Stimulated activated CD8-positive, alpha-beta memory T cell treated with anti-CD3 and anti-CD28 coated beads, Interleukin-7, amount 100 ng/mL, for 24 hours (primary cell): ENCODE measurements at places on chromosomes 7 and 10.

DNA sequence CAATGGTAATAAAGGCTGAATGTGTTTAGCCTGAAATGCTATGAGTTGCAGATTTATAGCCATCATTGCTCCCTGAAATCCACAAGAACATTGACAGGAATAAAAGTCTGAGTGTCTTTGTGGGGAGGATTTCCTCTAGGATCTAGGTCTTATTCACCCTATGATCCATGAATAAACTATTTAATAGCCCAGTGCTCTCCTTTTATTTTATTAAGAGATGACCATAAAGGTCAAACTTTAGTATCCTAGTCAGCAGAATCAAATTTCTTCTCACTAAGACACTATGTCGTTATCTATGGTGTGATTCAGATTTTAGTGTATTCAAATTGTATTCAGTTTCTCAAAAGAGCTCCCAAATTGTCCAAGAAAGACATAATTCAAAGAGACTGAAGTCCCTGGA is 67.8 kb upstream of the AKR1E2 start:
- no peak for DNase-seq

- peak; percentile 78 for DNase-seq
Measured at GRCh38 chr7:100563809-100564400, 9.8 kb downstream of the SAP25 start.

DNA sequence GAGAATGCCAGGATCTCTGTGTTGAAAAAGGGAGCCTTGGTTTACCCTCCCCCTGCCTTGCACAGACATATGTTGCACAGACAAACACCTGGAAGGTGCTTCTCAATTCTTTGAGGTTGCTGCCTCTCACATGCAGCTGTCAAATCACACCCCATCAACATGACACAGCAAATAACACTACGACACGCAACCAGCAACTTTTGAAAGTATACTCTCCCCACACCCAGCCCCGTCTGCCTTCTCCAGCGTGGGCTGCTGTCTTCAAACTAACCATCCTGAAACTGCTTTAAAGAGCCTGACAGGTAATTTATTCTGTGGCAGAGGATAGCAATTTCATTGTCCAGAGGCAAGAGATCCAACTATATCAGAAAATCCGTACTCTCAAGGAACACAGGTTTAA is 136.1 kb downstream of the PLXNA4 start:
- no peak for DNase-seq

GRCh38 chr10:73167783-73168464 is at the start of the genes ECD and FAM149B1:
Gene ECD, minus strand, starts transcription at chr10:73168008. Its CDS starts 4,071 bp downstream, at chr10:73163937.
Gene FAM149B1, plus strand, starts transcription at chr10:73168119. Its CDS starts 221 bp downstream, at chr10:73168340.
- peak; percentile 87 for DNase-seq

DNA sequence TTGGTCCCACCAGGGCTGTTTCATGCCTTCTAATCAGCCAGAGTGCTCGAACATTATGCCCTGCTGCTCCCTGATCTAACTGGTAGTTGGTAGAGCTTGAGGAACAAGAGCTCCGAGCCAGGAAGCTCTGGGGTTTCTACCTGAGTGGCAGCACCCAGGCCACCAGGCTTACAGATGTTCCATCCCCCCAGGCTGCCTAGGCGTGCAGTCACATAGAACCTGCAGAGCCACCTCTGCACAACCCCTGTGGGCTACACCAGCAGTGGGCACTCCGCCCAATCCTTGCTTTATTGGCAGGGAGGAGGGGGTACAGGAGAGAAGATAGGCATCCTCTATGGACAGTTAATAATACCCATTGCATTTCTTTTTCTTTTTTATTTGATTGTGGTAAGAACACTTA is 21.8 kb downstream of the MAP3K8 start:
- no peak for DNase-seq

GRCh38 chr10:73967022-73967429 is 30.9 kb upstream of the VCL start:
- DNase-seq = no peak

DNA sequence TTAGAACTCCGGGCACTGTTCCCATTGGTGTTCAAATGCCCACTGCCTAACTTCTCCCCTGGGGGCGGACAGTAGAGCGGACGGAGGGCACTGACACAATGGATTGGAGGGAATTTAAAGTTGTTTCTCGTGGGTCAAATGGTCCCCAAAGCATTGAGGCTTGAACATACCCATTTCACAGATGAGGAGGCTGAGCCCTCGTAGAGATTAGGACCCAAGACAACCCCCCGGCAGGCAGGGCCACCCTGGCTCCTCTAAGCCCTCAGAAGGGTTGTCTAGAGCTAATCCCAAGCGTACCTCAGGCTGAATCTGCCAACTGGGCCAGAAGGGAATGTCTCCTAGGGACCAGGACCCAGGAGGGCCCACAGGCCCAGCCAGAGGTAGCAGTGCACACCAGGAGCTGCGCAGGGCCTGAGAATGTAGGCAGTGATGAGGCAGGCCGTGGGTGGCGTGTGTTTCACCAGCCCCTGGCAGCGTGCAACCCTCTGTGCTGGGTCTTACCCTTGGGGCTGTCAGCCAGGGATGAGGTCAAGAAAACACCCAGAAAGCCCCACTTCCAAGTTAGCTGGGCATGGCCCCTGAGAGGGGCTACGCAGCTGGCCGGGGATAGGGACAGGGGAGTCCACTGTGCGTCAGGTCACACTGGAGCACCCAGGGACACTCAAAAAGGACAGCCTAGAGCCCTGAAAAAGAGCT is 5.8 kb downstream of the AIFM2 start:
- DNase-seq = no peak

- no peak for DNase-seq
Measured at GRCh38 chr7:135717693-135718092, 10.3 kb downstream of the SLC13A4 start.

GRCh38 chr10:86168256-86168655 is 198.3 kb downstream of the GRID1 start:
- no peak for DNase-seq

DNA sequence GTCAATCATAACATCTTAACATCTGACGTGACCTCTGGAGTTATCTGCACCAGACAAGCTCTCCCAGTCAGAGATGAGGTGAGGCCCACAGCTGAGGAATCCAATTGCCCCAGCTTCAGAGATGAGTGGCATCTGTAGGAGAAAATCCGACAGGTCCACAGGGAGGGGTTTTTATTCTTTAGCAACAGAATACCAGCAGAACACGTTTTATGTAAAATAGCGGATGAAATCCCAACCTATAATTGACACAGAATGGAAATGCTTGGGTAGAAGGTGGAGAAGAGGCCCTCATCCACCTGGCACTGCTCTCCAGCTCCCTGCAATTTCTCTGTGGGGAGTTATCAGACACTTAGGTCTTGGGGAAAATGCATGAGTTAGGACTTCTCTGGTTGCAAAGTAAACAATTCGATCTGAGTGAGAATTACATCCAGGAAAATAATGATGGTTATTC is 144.2 kb upstream of the NRP1 start:
- no peak for DNase-seq

DNA sequence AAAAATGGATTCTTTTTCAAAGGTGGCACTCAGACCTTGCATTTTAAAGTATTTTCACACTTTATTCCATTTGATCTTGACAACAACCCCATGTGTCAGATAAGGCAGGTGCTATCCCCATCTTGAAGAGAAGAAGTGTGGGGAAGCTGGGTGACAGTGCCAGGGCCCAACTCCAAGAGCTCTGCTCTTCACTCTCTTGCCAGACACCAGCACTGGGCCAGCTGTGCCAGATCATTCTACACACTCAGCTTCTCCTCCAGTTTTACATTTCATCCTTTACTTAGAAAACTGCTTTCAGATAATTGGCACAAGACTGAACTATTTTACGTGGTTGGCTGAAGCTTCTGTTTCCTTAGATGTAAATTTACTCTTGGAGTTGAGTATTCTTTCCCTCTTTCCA is 64.4 kb downstream of the ENO4 start:
- no peak for DNase-seq

GRCh38 chr10:11949152-11949551 is 93.5 kb downstream of the UPF2 start:
- no peak for DNase-seq

DNA sequence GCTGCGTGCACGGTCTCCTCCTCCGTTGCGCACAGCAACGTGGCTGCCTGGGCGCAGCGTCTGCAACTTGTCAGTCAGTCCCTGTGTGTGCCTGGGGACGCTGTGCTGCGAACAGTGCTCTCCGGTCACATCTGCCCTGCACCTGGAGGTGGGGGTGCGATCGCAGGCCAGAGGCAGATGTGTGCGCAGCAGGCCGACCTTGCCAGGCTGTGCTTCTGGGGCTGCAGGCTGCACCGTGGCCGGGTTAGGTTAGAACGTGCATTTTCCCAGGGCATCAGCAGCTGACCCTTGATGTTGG is 8.2 kb upstream of the GET4 start:
- DNase-seq = no peak

DNA sequence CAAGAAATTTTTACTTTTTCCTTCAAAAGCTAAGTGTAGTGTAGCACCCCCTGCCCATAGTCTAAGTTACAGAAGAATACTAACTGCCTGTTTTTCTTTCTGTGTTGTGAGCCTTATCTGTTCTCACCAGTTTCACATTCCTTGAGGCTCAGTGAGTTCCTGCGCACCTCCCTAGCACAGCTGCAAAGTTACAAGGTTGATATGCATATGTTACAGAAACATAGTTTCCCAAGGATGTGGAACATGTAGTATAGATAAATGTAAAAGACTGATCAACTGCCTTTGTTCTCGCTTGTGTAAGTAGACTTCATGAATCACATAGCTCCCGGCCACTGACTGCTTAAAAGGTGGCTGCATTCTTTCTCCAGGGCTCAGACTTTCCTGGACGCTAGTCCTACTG is 6.7 kb upstream of the ZNF33B start:
- DNase-seq = no peak

GRCh38 chr10:90675621-90676020 is 182.2 kb downstream of the HTR7 start:
- no peak for DNase-seq

GRCh38 chr7:92095380-92095779 is 38.9 kb downstream of the CYP51A1 start:
- DNase-seq = no peak

- DNase-seq = no peak
Measured at GRCh38 chr7:49878627-49879026, 105.2 kb downstream of the VWC2 start.

DNA sequence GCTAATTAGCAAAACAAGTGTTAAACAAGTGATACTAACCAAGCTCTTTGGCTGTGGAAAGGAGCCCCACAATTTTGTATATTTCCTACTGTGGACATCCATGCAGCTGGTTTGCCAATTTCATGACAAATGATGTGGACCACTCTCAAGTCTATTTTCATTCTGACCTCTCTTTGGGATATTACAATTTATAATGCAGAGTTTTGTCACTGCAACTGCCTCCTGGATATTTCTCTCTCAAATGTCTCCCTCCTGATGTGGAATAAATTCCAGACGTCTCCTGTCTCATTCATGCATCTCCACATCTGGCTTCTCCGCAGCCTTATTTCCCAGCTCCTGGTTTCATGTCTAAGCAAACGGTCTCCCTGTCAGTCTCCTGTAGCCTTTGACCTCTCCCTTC is 80.6 kb upstream of the RHEB start:
- no peak for DNase-seq

- DNase-seq = no peak
Measured at GRCh38 chr10:115539142-115539762, 446.1 kb downstream of the ATRNL1 start.

DNA sequence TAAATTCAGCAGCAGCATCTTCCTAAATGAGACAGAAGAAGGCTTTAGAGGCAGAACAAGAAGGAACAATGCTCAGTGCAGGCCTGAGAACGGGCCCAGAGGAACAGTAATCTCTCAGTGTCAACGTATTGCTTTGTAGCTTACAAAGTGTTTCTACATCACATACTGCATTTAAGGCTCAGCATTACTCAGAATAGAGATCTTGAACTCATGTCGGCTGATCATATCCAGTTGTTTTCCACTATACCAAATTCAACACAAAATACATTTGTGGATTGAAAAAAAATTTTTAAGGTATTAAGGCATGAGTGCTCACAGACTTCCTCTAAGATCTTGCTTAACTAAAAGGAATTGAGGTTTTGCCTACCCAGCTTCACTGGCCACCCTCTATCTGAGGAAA is 325.1 kb downstream of the HPSE2 start:
- DNase-seq = no peak

DNA sequence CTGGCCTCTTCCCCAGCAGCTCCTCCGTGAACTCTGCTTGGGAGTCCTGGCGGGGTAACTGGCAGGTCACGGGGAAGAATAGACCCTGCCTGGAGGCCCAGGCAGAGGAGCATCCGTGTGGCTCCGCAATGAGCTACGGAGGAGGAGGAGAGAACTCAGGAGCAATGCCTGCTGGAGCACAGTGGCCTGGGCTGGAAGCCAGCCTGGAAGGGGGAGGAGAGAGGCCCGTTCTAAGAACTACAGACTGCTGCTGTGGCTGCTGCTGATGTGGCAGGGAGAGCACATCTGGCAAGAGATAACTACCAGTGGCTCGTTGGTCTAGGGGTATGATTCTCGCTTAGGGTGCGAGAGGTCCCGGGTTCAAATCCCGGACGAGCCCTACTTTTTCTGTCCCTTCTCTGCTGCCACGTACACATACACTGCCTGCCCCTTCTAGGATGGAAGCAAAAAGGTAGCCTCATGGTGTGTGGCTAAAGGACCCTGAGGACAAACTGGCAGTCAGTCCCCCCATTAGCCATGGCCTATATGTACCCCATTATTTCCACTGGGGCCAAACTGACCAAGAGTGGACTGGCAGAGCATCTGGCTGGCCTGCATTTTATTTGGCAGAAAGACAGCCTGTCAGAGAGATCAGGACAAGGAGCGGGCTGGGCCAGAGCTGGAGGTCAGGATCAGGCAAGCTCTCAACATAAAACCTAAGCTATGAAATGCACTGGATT is 7.7 kb upstream of the OPN1SW start:
- no peak for DNase-seq

- no peak for DNase-seq
Measured at GRCh38 chr7:4037877-4038276, 644.2 kb upstream of the FOXK1 start.

DNA sequence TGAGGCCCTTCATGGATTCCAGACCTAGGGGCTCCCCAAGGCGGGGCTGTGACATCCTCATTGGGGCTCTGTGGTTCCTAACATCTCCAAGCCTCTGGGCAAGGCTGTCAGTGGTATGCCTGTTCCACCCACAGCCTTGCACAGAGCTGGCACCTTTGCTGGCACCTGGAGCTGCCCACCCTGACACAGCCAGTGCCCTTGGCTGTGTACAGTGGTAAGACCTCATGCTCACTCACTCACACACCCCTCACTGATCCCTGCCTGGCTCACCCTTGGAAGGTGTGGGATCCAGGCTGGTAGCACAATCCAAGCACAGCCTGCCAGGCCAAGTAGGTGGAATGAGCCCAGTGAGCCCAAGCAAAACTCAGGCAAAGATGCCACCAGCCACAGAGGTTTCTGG is 200.4 kb upstream of the PCDH15 start:
- no peak for DNase-seq
